ENCODE measurements at places on chromosomes 11 and 22.
A peak's percentile ranks its signal among the peaks of the same experiment; 100 is the strongest.

GRCh38 chr11:73240190-73240781 is 22.2 kb downstream of the P2RY2 start:
- no peak for DNase-seq

DNA sequence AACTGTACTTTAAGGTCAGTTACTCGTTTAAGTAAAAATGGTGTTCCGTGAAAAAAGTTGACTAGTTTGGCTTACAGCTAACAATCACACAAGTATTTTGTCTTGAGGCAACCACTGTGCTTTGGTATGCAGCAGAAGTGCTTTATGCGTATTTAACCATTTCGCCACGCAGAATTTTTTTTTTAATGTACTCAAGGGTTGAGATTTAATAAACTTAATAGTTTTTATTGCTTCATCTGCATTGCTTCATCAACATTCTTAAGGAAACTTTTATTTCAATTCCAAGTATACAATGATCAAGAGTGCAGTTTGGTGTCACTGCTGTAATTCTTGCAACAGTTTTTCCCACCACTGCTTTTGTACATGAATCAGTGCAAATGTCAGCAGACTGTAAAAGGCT is 66.4 kb downstream of the ZNRF3 start:
- DNase-seq = no peak

DNA sequence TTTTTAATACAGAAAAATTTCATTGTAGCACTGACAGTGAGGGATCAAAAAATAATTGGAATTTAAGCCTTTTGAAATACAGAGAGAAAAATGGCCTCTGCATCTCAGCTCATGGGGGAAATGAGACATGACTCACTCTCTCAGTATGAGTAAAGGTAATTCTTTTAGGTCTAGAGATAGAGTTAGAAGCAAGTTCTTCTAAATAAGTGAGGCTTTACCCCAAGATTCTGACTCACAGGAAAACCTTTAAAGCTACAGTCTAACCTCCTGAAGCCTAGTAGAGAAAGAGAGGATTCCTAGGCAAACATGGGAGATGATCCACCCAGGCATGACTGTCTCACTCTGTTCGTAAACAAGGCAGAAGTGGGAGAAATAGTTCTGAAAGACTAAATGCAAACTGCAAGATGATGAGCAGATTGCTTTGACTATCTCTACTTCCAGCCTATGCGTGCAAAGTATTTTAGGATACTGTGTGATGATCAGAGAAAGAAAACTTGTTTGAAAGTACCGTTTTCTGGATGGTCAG is 1003.3 kb upstream of the CCDC90B start:
- no peak for DNase-seq

- peak; percentile 14 for DNase-seq
Observed at GRCh38 chr22:38873469-38874411, 1.7 kb upstream of the CBX6 start.

DNA sequence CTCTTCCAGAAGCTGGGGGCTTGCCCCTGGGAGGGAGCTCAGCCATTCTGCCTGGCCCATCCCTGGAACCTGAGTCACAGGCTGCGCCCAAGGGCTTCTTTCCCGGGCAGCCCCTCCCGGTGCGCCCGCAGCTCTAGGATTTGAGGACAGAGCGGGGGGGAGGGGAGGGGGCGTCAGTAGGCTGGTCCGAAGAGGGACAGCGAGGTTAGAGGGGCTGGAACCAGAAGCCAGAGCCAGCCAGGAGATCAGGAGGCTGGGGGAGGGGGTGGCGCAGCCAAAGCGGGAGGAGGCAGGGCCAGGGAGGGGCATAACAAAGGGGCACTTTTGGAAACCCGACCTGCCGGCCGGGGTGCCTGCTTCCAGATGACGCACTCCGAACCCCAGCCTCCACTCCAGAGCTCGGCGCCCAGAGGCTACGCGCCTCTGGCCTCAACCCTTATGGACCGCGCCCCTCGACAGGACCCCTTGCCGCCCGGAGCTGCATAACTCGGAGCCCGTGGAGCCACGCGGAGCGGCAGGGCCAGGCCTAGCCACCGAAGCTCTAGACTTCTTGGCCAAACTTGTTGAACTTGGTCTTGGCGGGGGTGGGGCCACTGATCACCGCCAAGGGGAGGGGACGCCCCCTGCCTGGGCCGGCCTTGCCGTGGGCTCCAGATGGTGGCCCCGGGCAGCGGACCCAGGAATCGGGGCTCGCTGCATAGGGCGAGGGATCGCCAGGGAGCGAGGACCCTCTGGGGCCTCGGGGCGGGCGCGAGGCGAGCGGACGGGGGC is 744 bp downstream of the PACSIN3 start:
- no peak for DNase-seq

GRCh38 chr11:72754149-72754543 is 1.9 kb upstream of the ARAP1 start:
- no peak for DNase-seq

DNA sequence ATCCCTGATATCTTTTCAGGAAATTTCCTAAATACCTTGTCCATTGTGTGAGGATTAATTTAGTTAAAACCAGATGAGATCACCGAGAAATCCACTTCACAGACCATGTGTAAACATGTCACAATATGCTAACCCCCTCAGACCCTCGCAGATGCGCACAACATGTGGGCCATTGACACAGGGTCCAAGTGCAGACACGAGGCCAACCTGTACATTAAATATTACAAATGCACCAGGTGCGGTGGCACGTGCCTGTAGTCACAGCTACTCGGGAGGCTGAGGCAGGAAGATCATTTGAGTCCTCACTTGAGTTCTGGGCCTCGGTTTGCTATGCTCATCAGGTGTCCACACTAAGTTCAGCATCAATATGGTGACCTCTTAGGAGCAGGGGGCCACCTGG is 9.9 kb upstream of the TMPRSS4 start:
- DNase-seq = no peak

- no peak for DNase-seq
Observed at GRCh38 chr11:71096751-71097388, 155.5 kb downstream of the SHANK2 start.

DNA sequence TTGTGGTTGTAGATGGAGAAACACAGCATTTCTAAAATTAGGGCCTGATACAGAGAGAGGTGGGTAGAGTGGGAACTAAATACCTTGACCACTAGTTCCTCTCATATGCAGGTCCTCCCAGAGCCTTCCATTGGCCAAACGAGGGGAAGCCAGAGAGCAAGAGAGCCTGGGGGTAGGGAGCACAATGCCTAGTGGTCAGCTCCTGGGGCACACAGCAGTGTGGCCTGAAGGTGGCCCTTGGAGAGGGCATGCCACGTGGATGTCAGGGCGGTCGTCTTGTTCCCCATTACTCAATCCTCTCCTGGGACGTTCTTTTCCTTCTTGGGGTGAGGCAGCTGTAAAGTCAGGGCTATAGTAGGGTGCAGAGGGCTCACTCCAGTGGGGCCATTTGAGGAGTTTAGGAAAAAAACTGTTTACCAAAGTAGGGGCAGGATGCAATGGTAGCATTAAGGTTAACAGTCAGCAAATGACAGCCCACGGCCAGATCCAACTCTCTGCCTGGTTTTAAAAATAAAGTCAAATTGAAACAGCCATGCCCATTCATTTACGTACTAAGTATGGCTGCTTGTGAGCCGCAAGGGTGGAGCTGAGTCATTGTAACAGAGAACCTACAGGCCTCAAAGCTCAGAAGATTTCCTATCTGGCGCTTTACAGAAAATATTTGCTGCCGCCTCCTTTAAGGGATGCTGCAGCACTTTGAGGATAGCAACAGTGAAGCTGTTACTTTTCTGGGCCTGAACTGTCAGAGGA is 7.6 kb downstream of the MYO18B start:
- peak; percentile 90 for DNase-seq

All from OCI-M1 (cell line).